ENCODE measurements at places on chromosomes 13 and 19. TPM values are rescaled to one million over a fixed set of nuclear protein-coding genes. Genes with fewer than 3 reads are reported as not detected.

The NLRP5 gene
- not detected for polyA plus RNA-seq

DNA sequence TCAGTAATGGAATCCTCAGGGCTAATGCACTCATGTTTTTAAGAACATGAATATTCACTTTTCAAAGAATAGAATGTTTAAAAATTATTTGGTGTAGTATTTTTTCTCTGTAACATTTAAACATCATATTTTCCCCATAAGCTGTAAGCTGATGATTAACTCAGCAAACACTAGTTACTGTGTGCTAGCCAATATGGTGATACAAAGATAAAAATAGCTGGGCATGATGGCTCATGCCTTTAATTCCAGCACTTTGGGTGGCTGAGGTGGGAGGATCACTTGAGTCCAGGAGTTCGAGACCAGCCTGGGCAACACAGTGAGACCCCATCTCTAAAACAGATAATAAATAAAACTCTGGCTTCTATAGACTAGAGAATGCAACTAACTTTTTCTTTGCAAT lies 13.2 kb downstream of the RNF17 start:
- DNase-seq, result no peak

The LILRB2 gene
- polyA plus RNA-seq, result 7.5 TPM

DNA sequence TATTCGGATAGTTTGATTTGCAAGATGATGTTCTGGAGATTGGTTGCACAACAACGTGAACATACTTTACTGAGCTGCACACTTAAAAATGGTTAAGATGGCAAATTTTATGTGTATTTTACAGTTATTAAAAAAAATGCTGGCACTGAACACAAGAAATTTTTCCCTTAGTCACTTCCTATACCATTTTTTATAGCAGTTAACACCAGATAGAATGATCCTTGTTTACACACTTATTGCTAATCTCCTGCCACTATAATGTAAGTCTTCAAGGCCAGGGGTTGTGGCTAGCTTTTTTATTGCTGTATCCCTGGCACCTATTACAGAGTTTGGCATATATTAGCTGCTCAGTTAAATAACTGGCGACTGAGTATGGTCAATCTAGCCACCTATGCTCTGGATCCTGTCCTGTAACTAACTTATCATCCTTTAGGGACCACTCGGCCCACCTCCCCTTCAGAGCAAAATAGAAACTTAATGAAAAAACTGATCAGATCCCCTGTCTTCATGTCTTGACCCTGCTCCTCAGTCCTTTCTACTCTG lies 2.0 kb upstream of the EBPL start:
- DNase-seq, result no peak

DNA sequence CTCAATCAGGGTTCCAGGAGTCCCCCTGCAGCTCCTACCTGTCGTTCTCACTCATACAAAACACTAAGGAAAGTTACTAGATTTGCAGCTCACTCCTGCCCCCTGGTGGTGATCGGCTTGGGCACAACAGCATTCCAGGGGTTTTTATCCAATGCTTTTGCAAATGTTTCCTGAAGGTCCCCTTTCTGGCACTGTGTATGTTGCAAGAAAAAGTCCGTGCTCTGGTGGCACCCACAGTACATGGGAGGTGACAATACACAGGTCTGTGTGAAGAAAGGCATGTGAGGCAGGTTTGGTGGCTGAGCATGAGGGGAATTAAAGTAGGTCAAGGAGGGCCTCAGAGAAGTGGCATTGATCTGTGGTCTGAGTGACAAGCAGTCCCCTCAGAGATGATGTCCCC lies 8.6 kb upstream of the TYK2 start:
- DNase-seq, result peak; percentile 87

The ICAM5 gene
- not detected for polyA plus RNA-seq

- DNase-seq, result no peak
Measured at GRCh38 chr13:47100214-47100853, 203.5 kb upstream of the HTR2A start.

GRCh38 chr13:98446234-98446621 lies 130.7 kb downstream of the STK24 start:
- DNase-seq, result peak; percentile 21

DNA sequence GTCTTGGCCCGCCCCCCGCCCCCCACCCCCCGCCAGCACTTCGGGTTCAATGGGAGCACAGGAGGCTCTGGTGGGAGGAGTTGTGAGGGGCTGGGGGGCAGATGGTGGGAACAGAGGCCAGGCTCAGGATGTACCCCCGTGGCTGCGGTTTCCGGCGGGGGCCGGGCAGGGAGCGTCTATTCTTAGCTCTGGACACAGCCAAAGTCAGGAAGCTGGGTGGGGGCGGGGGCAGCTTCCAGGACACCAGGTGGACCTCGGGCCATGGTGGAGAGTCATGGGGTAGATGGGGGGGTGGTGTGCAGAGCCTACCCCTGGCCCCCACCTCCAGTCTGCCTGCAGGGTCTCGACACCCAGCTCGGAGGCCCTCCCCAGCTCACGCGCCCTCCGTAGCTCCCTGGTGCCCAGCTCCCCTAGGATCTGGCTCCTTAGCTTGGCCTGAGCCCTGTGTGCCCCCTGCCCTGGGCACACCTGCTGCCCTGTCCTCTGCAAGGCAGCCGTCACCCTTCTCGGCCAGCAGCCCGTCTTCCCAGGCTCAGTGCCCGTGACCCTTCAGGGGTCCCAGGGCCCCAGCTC lies 2.2 kb upstream of the TBXA2R start:
- no peak for DNase-seq

Data from B cell (primary cell).